Left kidney (tissue), 8 donors: ENCODE measurements at places on chromosomes 6 and 20.

GRCh38 chr6:28134015-28134414, 7.7 kb upstream of the ZKSCAN8 start:
- no peak for DNase-seq

DNA sequence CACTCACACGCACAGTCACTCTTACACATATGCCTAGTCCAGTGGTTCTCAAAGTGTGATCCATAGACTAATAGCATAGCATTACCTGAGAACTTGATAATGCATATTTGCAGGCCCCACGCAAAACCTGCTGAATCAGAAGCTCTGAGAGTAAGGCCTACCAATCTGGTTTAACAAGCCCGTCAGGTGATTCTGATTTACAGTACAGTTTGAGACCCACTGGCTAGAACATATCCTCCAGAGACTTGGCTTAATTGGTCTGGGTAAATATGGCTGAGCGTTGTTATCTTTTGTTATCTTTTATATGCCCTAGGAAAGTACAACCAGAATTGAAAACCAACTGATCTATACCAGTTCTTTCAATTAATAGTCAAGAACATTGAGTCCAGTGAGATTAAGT, 9.6 kb downstream of the TSPYL4 start:
- DNase-seq, result no peak

- no peak for DNase-seq
Observed at GRCh38 chr6:145962581-145962980, 1.6 kb downstream of the SHPRH start.

GRCh38 chr6:90406142-90406794, 109.6 kb upstream of the BACH2 start:
- no peak for DNase-seq

- DNase-seq, result no peak
Observed at GRCh38 chr20:14882157-14882556, 544.7 kb upstream of the FLRT3 start.

DNA sequence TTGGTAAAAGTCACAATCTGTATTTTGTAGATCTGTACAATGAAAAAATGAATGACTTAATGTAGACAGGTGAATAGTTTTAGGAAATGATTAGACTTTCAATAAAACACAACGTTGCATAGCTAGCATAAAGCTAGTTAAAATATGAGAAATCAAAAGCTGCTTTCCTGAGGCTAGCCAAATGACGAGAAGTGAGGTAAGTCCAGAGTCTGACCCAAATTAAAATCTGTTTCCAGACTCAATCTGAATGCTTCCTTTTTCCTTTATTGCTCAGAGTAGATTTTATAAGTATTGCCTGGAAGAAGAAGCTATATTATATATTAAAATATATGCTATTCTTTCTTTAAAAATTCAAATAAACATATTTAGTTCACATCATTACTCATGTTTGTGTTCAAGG, 615.4 kb downstream of the CD109 start:
- no peak for DNase-seq
